ENCODE measurements at places on chromosomes 3 and 15.
A peak's percentile ranks its signal among the peaks of the same experiment; 100 is the strongest.

DNA sequence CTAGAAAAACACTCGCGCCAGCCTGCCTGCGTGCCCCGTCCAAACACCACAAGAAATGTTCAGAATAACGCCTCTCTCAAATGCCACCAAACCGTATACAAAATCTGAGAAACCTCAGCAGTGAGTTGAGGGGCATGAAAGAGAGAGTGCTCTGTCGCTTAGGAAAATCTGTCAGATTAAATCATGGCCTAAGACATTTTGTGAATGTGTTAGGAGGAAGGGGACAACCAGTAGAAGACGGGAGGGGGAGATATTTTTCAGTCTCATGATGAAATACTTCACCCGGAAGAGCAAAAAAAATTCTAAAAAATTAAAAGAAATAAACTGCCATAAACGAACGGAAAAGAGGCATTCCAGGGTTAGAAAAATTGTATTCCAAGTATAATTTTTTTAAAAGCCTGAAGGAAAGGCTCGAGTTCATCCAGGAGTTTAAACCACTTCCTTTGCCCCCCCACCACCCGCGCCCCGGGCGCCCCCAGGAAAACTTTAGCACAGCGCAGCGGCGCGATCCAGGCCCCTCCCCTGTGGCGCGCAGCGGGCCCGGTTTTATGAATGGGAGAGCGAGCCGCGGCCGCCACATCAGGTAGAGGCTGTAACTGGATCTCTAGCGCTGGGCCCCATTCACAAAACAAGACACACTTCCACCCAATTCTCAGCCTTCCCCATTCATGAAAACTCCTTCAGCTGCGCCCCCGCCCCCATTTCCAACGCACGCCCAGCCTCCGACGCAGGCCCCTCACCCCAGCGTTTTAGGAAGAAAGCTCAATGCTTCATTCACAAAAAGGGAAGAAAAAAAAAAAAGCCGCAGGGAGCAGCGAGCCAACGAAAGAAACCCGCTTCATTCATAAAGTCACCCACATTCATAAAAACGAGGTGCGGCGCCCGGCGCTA is 1.4 kb downstream of the ETV5 start:
- DNase-seq: peak; percentile 15

- no peak for DNase-seq
Observed at GRCh38 chr3:182737825-182738224, 55.5 kb upstream of the ATP11B start.

DNA sequence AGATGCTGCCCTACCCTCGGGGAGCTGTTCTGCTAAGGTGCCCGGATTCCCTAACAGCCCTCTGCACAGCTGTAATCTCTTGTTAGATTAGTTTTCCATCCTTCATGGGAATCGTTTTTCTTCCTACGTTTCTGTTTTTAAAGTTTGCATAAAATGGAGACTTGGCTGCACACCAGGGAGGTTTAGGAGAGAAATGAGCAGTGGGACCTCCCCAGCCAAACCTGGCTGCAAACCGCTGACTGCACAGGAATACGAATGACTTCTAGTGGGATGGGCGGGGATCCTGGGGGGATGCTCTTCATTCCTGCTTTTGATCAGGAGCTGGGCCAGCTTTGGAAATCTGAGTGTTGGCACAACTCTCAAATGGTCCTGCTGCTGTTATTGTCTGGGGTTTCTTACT is 77.5 kb downstream of the THSD4 start:
- DNase-seq: no peak

- no peak for DNase-seq
Observed at GRCh38 chr3:54862526-54862925, 65.3 kb downstream of the LRTM1 start.

DNA sequence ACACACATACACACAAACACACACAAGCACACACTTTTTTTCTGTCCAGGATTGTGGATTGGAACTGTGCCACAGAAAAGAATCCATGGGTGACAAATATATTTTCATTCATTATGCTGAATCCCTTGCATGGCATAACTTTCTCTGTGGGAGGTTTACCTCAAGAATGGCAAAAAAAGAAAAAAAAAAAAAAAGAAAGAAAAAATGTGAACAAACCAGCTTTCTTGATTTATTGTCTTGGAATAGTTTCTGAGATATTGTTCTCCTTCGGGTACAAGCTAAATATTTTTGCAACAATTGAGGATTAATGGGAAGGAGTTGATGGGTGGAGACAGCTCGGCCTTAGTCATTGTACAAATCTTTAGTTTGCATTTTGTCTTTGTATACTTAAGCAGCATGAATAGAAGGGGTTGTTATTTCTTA is 153.1 kb downstream of the GMNC start:
- DNase-seq: no peak

DNA sequence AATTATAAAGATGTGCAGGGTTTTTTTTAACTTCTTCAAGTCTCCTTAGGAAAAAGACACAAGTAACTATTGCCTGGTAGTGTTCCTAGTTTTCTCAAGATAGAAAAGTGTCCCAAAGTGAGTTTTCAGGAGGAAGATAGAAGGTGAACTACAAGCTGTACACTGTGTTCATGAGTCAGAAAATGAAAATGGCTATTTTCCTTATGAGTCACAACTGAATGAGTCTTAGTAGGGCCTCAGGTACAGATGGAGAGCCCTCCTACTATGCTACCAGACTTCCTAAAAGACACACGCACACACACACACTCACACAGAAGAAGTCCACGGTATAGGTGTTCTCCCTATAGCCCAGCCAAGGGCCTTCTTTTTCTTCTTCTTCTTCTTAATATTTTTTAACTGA is 3.1 kb downstream of the MYO1E start:
- DNase-seq: no peak

DNA sequence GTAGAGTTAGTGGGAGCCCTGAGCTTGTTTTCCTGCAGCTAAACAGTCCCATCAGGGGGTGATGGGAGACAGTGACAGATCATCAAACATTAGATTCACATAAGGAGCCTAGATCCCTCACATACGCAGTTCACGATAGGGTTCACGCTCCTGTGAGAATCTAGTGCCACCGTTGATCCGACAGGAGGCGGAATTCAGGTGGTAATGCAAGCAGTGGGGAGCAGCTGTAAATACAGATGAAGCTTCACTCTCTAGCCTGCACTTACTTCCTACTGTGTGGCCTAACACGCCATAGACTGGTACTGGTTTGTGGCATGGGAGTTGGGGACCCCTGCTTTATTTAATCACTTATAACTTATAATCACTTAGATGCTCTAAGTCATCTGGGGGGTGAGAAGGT is 179.1 kb downstream of the AKAP13 start:
- no peak for DNase-seq

GRCh38 chr3:8458711-8459110 is 42.9 kb upstream of the LMCD1 start:
- DNase-seq: peak; percentile 96

- DNase-seq: no peak
Observed at GRCh38 chr3:108073764-108074431, 16.9 kb downstream of the CD47 start.

DNA sequence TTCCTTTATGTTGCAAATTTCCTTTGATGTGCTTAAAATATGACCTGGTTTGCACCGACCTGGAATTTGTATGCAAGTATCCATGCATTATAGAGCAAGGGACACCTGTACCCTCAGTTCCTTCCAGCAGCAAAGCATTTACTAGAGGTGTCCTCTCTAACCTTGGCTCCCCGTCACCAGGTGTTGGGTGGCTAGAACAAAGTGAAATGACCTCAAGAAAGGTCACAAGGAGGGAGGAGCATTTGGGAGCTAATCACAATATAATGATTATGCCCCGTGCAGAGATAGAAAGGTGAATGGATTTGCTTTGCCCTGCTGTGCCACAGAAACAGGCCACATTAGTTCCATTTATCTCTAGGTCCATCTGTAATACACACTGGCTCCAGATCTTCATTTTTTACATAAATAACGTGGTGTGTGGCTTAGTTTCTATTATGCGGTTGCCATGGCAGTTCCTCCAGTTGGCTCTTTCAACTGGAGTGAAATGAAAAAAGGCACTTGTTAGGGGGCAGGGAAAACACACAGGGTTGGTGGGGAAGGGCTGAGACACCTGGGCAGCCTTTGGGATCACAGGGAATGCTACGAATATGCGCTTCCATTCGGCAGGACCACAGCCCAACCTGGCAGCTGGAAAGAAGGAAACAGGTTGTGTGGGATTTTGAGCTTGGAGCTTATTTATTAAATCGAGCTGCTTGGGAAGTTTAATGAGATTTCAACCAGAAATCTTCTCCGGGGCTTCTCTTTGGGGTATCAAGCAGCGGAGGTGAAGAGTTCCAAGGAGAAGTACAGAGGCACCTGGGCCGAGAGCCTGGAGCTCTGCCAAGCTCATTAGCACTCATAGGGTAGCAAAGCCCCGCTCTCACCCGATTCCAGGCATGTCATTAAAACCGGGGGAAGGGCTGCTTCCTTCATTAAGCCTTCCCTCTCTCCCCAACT is 233.5 kb upstream of the ST8SIA2 start:
- DNase-seq: no peak

DNA sequence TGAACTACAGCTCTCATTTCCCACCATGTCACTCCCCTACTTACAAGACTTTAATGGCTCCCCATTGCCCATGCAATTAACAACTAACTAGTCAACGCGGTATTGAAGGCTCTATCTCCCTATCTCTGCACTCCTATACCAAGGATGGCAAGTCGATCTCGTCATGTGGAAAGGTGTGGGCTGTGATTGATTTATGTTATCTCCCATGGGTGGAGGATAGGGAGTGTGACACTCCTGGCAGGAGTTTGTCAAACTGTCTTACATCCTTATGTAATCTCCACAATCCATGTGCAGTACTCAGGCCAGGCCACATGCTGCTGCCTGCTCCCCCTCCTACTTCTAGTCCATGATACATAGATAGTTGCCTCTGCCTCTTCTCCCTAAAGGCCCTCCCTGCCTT is 3.2 kb upstream of the RORA start:
- no peak for DNase-seq

DNA sequence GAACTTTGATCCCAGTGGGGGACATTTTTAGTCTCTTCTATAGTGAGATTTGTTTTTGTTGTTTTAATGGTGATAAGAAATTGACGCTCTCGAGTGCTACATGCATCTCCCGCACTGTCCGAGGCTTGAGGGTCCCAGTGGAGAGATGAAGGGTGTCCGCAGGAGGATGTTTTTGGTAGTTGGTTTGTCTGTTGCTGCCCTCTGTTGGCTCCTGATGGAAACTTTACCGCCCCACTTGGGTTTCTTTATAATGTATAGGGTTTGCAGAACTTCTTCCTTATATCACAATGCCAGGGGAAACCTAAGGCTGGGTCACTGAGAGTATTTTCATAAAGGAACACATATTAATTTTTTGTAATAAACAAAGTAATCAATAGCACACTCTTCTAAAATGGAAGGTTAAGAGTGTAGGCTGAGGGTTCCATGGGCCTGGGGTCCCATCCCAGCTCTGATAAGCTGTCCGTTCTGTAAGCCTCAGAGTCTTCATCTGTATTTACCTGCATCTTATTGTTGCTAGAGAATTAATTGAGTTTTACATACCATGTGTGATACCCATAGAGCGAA is 185.3 kb upstream of the FEZF2 start:
- no peak for DNase-seq

DNA sequence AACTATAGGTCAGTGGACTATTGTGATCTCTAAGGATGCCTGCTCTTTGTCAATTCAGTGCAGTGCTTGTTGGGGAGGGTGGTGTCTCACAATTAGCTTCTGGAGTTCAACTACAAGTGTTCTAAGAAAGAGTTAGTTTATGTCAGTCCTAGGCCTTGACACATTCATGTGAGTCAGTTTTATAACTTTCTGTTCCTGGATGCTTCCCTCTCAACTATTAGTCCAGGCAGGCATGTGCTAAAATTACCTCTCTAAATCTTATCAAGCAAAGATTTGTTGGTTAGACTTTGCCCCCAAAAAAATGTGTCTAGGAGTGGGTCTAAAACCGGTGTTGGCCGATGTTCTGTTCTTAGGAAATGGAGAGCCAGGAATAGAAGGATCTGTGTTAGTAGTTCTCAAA is 378.3 kb downstream of the IL5RA start:
- no peak for DNase-seq

DNA sequence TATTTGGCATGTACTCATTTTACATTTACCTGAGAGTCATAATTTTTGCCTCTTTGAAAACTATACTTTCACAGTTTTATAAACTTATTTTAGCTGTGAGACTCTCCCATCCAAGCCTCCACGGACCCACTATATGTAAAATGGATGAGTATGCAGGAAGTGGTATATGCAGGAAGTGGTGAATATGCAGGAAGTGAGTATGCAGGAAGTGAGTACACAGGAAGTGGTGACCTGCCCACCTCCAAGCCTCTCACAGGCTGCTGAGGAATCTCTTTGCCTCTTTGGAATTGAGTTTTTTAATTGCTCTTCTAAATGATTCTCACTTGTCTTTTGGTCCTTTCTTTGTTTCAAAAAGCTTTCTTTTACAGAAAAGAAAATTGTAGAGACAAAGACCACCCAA is 85.2 kb downstream of the KBTBD8 start:
- DNase-seq: no peak

GRCh38 chr15:90422043-90422442 is 34.0 kb downstream of the IQGAP1 start:
- DNase-seq: no peak

DNA sequence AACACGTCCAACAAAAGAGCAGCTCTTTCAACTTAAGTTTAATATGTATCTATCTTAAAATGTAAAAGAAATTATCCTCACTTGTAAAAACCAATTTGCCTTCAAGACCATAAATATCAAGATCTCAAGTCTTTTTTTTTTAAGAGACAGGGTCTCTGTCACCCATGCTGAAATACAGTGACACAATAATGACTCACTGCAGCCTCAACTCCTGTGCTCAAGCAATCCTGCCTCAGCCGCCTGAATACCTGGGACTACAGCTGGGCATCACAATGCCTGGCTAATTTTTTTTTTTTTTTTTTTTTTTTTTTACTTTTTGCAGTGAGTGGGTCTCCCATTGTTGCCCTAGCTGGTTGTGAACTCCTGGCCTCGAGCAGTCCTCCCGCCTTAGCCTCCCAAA is 26.0 kb downstream of the ACAP2 start:
- DNase-seq: no peak

GRCh38 chr3:70433091-70433490 is 120.7 kb upstream of the MDFIC2 start:
- DNase-seq: no peak

GRCh38 chr3:121894301-121894990 is at the start of gene SLC15A2:
TSS of gene SLC15A2 (plus strand) at chr3:121894401. CDS start at chr3:121894477, 76 bp downstream.
- no peak for DNase-seq

GRCh38 chr3:49019941-49020329 is 1.6 kb upstream of the DALRD3 start:
- no peak for DNase-seq

- no peak for DNase-seq
Observed at GRCh38 chr3:18035641-18036449, 293.4 kb upstream of the TBC1D5 start.

Data from ascending aorta (tissue), 2 donors.